ENCODE measurements at places on chromosomes 4 and X.

DNA sequence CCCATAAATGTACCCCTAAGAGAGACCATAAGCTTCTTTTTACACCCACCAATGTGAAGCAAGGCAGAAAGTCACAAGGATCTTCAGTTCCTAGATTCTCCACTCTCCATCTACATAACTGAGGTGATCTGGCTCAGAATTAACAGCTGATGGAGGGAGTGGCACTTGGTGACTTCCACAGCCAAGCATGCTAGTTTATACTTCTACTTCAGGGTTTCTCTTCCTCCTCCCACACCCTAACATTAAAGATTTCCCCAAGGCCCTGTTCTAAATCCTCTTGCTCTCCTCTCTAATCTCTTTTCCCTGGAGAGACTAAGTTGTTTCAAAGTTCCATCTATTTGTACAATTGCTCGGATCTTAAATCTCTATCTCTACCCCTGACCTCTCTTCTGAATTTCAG, 81.1 kb downstream of the MBNL3 start:
- DNase-seq: no peak

GRCh38 chr4:3745886-3746656, 20.1 kb upstream of the ADRA2C start:
- no peak for DNase-seq

DNA sequence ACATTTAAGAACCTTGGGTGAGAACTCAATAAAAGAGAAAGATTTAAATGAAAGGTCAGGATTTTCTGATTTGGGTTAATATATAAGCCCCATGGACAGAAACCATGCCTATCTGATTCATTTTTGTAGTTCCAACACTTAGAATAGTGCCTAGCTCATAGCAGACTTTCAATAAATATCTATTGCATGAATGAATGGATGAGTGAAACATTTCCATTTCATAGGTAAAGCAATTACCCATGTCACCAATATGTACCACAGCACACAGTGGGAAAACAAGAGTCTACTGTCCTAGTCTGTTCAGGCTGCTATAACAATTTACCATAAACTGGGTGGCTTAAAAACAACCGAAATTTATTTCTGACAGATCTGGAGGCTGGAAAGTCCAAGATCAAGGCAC, 63.9 kb upstream of the PTPN13 start:
- DNase-seq: no peak

DNA sequence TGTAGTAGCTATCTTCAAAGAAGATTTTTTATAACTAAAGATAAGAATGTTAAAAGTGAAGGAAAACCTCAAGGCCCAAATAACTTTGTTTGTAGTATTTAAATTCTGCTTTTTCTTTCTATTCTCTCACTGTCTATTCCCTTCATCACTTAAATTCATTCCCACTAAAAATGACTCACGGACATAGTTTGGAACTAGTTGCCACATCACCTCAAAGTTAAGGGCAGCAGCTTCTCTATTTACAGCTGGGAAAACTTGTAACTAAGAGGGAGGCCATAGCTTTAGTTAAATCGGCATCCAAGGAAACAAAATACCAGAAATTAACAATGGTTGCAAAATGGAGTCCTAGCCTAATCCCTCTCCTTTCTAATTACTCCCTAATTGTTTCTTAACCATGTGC, 325.4 kb upstream of the MAGEB2 start:
- DNase-seq: no peak

DNA sequence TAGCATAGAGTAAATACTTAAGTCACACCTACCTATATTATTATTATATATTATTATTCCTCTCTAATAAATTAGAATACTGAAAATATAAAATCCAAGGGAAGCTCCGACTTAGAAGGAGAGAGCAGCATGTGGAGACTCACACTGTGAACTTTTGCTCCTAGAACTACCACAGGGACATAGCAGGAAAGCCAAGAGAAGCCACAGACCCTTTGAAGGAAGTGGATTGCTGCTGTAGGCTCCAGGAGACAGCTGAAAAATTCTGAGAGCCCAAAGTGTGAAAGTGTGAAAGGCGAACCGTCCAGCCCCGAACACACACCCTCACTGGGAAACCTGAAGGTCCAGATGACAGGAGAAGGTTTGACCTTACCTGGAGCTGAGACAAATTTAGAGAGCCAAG, 177.0 kb downstream of the FAM13A start:
- DNase-seq: peak; percentile 24

- no peak for DNase-seq
Measured at GRCh38 chr4:64533637-64534036, 124.4 kb upstream of the TECRL start.

DNA sequence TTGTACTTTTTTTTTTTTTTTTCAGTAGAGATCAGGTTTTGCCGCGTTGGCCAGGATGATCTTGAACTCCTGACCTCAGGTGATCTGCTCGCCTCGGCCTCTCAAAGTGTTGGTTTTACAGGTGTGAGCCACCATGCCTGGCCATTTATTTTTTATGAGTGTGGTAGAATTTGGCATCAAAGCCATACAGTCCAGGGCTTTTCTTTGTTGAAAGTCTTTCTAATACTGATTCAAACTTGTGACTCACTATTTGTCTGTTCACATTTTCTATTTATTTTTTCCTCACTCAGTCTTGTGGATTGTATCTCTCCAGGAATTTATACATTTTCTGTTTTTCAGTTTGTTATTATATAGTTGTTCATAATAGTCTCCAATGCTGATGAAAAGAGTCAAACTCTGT, 66.5 kb upstream of the SPIN4 start:
- DNase-seq: no peak

- no peak for DNase-seq
Measured at GRCh38 chrX:17679820-17680219, 57.5 kb upstream of the SCML1 start.

DNA sequence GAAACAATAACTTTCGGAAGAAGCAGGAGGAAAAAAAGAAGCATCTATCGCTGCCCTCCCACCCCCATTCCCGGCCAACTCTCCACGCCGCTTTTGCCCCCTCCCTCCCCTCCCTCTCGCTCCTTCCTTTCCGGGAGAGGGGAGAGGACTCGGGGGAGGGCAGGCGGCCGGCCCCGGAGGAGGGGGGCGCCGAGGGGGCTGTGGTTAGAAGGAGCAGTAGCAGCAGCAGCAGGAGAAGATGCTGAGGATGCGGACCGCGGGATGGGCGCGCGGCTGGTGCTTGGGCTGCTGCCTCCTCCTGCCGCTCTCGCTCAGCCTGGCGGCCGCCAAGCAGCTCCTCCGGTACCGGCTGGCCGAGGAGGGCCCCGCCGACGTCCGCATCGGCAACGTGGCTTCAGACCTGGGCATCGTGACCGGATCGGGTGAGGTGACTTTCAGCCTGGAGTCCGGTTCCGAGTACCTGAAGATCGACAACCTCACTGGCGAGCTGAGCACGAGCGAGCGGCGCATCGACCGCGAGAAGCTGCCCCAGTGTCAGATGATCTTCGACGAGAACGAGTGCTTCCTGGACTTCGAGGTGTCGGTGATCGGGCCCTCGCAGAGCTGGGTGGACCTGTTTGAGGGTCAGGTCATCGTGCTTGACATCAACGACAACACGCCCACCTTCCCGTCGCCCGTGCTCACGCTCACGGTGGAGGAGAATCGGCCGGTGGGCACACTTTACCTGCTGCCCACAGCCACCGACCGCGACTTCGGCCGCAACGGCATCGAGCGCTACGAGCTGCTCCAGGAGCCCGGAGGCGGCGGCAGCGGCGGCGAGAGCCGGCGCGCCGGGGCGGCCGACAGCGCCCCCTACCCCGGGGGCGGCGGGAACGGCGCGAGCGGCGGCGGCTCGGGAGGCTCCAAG, 1.3 kb downstream of the PCDH7 start:
- no peak for DNase-seq

DNA sequence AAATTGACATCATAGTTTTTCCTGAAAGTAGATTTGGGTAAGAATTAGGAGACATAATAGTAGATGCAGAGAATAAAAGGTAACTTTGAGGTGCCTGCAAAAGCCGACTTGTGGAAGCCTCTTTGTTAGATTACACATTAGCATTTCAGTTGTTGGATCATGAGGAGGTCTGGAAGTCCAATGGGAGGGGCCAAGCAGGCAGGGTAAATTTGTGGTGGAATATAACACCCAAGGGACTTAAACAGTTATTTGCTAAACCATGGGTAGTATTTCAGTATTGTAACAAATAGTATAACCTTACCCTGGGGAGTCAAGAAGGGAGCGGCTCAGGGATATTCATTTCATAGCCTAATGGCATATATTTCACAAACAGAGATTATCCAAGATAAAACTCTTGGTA, 810.7 kb upstream of the AMOT start:
- no peak for DNase-seq

GRCh38 chr4:2672700-2673099, 83.4 kb downstream of the TNIP2 start:
- no peak for DNase-seq

- no peak for DNase-seq
Measured at GRCh38 chr4:183834252-183834651, 70.9 kb upstream of the STOX2 start.

GRCh38 chrX:71949844-71950445, 39.3 kb downstream of the NHSL2 start:
- no peak for DNase-seq

GRCh38 chrX:108737754-108738153, 1.4 kb upstream of the IRS4 start:
- DNase-seq: no peak

DNA sequence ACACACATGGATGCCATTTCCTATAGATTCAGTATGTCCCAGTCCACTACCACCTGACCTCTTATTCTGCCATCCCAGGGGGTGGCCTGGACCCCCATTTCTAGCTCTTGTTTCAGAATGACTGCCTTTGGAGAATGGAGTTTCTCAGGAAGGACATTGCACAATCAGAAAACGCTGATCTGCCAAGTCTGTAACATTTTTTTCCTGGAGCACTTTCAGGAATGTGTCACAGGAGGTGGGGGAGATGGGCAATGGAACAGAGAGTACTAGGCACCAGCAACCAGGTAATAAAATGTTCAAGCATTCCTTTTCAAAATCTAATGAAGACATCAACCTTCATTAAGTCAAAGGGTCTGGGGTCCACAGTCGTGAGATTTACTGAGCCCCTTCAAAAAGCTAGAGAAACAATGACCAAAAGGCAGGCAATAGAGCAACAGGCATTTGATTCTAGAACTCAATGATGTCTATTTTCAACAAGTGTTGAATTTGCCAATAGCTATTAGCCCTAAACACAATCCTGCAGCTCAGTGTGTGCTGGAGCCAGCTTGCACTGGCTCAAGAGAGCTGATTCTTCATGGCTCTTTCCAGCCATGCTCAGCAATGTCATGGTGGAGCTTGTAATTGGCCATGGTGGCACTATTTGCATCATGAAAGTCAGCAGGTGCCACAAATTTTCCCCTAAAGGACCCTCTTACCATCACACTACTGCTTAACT, 87.1 kb downstream of the KDR start:
- DNase-seq: no peak

GRCh38 chr4:105458001-105458400, 15.9 kb downstream of the PPA2 start:
- DNase-seq: no peak

DNA sequence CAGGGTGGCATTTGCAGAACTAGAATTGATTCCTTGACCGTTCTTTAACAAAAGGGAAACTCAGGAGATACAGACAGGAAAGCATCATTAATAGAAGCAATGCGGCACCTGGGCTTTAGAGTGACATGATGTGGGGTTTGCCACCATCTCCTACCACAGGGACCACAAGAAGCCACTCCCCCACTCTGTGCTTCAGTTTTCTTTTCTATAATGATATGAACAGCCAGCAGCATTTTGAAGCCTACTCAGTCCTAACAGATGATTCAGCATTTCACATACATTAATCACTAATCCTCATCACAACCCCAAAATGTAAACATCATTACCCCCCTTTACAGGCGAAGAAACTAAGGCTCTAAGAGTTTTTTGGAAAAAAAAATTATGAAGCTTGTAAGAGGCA, 22.9 kb downstream of the CCDC149 start:
- no peak for DNase-seq

DNA sequence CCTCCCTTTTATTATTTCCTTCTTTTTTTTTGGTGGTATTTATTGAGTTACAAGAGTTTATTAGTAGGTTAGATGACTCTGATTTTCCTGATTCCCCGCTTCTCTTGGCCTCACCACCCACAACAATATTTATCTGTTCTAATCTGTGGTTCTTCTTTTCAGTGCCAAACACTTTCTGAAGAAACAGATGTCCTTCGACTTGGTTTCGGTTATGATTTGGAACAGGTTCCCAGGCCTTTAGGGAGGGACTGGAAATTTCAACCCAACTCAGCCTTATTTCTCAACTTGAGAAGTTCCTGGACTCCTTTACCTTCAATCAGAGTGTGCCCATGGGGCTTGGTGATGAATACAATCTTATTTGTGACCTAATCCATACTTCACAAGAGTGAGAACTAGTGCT, 108.1 kb downstream of the UCHL1 start:
- no peak for DNase-seq

GRCh38 chr4:89468602-89469001, 161.0 kb upstream of the GPRIN3 start:
- no peak for DNase-seq

DNA sequence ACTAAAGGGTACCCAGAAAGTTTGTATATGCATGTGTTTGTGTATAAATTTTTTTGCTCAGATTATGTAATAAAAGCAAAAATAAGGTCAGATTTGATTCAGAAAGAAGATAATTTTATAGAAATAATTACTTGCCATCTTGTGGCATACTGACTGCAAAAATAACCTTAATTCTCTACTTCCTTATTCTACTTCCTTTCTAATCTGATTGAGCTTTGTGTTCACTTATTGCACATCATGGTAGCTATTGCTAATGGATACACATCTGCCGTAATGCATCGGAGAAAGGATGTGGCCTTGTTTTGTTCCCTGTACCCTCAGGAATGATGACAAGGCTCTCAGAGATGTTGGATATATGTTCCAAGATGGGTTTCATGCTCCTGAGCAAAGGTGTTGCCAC, 10.5 kb upstream of the GNPDA2 start:
- DNase-seq: no peak

All from DMS79 (cell line).